Heart right ventricle (tissue), 16 donors: ENCODE measurements at places on chromosomes 12 and 14. TPM values are rescaled to one million over a fixed set of nuclear protein-coding genes. Genes with fewer than 3 reads are reported as not detected.

GRCh38 chr12:75900226-75900625, 131.3 kb downstream of the PHLDA1 start:
- no peak for DNase-seq

DNA sequence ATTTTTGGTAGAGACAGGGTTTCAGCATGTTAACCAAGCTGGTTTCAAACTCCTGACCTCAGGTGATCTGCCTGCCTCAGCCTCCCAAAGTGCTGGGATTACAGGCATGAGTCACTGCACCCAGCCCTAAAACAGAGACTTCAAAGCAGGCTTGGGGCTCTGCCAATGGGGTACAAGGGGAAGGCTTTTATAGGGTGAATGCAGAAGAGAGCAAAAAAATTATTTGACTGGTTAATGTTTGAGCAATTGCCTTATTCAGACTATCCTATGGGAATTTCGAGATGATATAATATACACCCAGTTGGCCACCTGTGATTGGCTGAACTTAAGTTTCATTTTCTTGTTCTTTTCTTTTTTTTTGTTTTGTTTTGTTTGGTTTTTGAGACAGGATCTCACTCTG, 31.5 kb upstream of the ACTN1 start:
- no peak for DNase-seq

GRCh38 chr14:31965071-31965734, 111.9 kb upstream of the ARHGAP5 start:
- no peak for DNase-seq

Gene RAPGEF3
- total RNA-seq, result 9.5 TPM
